ENCODE measurements at places on chromosomes 5 and 9.
A peak's percentile ranks its signal among the peaks of the same experiment; 100 is the strongest.

DNA sequence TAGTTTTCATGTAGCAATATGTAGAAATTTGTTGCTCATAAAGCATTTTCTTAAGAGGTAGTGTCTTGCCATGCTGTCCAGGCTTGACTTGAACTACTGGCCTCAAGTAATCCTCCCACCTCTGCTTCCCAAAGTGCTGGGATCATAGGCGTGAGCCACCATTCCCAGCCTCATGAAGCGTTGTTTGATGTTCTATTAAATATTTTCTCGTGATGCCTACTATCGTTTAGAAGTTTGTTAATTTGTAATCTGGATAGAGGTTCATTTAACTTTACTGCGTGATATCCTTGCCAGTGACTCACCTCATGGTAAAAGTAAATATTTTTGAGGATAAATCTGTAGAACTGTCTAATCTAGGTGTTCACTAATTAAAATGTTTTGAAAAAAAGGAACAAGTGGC is 82.6 kb downstream of the VCAN start:
- DNase-seq, result no peak

GRCh38 chr5:159663986-159664385 is 252.3 kb upstream of the ADRA1B start:
- no peak for DNase-seq

DNA sequence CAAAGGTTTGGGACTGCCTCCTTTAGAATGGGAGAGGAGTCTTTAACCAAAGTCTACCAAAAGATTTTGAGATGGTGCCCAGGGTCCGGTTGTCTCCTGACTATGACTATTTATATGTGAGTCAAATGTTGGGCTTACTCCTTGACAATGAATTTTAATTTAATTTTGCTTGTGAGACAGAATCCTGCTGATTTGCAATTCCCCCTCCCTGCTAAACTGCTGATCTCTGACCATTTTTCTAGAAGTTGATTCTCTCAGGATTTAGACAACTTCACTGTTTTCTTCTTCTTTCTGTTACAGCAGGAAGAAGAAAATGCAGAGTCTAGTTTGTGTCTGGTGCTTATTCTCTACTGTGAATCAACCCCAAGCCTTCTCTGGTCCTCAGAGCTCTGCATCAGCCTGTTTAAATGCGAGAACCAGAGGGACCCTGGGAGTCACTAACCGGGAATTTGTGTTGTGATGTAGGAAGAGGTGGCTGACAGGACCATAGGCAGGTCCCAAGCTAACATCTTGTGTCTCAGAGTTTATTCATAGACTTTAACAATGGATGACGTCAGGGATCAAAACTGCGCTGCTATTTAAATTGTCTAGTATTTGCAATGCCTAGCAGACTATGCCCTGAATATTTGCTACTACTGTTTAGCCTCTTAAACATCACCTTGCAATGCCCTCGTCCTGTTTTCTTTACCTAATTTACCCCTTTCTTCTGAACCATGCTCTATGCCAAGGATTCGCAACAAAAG is 124.0 kb upstream of the TAF11L2 start:
- no peak for DNase-seq

GRCh38 chr5:67315082-67315989 is 118.7 kb upstream of the CD180 start:
- peak; percentile 92 for DNase-seq

GRCh38 chr5:4584982-4585381 is 555.1 kb upstream of the ADAMTS16 start:
- no peak for DNase-seq

DNA sequence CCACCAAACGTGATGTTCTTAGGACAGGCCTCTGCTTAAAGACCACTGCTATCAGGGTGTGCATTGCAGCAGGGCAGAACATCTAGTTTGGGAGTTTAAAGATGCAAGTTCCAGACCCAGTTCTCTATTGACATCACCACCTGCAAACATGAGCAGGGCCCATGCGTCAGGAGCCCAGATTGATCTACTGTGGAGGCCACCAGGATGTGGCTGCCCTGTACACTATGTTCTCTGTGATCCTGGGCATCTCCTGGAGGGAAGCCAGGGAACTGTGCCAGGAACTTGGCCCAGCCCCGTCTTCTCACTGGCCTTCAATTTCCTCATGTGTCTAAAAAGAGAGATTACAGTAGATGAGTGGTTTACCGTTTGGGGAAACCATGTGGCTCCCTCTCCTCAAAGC is 87.1 kb downstream of the PDE6A start:
- peak; percentile 34 for DNase-seq

DNA sequence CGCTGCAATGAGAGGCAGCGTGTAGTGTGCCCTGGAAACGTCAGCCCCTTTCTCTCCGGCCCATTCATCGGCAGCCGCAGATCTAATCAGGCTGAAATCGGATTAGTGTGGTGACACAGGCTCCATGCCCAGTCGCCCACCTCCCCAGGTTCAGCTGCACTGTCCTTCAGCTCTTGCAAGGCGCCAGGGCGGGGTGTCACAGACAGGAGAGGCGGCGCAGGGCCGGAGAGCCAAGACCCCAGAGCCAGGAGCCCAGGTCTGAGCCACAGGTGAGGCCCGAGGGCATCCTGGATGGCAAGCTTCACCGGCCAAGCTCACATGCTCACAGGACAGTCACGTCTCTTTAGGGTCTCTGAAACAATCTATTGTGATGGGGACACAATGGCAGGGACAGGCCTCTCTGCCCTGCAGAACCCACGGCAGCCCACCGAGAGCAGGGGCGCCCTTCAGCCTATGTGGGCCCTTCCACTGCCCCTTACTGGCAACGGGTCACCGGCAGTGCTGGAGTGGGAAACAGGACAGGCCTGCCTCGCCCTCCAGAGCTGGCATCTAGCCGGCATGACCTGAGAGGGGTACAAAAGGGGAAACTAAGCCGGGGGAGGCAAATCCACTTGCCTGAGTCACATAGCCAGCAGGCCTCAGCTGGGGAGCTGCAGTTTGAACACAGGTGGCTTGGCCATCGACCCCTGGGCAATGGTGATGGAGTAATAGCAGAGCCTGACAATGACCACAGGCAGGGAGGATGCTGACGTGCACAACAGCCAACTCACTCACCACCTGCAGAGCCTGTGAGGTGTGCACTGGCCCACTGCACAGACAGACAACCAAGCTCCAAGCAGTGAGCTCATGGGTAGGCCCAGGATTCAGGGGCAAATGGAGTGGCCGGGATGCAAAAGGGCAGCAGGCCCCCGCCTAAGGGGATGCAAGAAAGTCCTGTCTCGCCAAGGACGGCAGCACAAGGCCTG is 48.1 kb downstream of the VAV2 start:
- no peak for DNase-seq

Data from hypothalamus (tissue), 51 donors.